ENCODE measurements at places on chromosomes 11 and 22.

DNA sequence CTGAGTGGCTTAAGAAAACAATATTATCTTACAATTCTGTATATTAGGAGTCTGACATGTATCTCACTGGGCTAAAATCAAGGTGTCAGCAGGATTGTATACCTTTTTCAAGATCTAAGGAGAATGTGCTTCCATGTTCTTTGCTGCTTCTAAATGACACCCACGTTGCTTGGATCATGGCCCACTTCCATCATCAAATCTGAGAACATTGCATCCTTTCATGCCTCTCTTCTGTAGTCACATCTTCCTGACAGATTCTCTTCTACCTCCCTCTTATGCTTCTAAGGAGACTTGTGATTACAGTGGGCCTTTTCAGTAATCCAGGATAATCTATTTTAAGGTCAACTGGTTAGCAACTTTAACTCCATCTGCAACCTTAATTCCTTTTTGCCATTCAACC lies 499.4 kb downstream of the FAM181B start:
- DNase-seq: no peak

- no peak for DNase-seq
Measured at GRCh38 chr11:61967924-61968757, 707 bp upstream of the FTH1 start.

- no peak for DNase-seq
Measured at GRCh38 chr22:40726514-40726913, 47.2 kb downstream of the MCHR1 start.

DNA sequence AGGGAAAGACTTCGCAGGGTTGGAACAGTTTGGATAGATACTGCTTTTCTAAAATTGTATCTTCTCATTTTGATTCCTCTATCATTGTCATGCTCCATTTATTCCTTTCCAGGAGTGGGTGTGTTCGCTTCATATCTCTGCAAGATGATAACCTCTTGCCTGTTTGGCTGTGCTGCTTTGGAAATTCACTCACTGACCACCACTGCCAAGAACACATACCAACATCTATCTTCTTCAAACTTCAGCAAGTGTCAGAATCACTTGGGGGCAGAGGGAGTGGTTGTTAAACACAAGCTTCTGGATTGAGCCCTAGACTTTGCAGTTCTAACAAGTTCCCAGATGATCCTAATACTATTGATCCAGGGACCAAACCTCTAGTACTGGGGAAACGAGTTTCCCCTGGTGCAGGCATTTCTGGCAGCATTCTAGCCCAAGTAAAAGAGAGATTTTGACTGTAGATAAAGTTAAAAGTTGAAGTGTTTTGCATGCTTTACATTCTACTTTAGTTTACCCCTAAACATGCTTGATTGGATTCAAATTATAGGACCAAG lies 11.5 kb upstream of the DKK3 start:
- DNase-seq: no peak

GRCh38 chr11:17897495-17897894 lies 115.4 kb downstream of the SERGEF start:
- DNase-seq: no peak

GRCh38 chr22:24989541-24989951 lies 37.0 kb downstream of the KIAA1671 start:
- no peak for DNase-seq

DNA sequence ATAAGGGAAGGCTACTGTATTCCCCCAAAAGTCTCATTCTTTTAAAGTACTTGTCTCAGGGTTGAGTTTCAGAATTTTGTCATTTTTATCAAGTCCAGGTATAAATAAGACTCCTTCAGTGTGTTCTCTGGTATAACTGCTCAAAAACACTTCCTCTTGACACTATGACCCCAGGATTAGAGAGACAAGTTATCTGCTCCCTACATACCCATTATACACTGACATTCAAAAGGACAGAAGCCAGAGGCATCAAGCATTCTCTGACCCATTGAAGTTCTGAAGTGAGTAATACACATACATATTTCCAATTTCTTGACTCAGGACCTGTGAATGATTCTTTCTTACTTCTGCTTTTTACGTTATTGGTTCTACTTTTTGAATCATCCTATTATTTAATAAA lies 447.8 kb upstream of the CNTN5 start:
- no peak for DNase-seq

DNA sequence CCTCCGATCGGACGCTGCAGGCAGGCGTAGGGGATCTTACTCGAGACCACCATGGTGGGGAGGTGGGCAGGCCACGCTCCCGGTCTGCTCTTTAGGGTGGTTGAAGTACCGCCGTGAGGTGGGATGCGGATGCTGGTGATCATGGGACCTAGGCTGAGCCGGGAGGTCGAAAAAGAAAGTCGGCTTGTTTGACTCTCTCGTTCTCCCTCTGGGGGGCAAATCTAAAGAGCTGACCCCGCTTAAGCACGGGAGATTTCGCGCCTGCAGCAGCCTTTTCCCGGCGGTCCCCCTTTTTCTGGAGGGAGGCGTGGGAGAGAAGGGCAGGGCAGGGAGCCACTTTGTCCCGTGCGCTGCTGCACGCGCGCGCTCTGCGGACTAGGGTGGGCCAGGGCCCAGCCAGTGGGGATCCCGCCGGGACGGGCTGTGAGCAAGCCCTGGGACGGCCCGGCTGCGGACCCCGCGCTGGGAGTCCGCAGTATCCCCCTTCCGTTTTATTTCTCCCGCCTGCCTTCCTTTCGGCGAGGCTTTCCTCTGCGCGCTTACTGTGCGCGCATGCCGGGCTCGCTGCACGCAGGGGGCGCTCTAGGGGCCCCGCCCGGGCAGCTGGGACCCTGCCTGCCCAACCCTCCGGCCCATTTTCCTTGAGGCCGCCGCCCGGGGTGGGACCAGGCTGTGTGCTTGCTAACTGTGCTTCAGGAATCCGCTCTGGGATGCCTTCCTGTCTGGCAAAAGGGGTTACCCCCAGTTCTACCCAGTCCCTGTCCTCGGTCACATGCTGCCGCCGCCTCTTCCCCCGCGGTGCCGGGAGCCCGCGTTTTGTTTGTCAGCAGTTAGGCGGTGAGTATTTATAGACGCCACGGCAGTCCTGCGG lies 81.0 kb downstream of the PRR5L start:
- DNase-seq: no peak

DNA sequence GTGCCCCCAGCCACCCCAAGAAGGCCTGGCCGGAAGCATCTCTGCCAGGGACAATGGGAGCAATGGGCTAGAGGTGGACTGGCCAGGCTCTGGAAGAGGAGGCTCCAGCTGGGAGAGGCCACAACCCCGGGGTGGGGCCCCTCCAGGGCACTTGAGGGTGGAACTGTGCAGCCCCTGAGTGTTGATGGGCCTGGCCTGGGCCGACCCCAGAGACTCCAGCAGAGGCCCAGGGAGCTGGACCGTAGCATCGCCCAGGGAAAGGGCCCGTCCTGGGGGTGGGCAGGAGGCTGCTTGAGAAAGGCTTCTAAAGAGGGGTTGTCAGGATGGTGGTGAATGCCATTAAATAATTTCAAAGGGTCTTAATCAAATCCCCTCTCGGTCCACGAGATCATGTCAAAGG lies 30.4 kb downstream of the CDKN1C start:
- no peak for DNase-seq

DNA sequence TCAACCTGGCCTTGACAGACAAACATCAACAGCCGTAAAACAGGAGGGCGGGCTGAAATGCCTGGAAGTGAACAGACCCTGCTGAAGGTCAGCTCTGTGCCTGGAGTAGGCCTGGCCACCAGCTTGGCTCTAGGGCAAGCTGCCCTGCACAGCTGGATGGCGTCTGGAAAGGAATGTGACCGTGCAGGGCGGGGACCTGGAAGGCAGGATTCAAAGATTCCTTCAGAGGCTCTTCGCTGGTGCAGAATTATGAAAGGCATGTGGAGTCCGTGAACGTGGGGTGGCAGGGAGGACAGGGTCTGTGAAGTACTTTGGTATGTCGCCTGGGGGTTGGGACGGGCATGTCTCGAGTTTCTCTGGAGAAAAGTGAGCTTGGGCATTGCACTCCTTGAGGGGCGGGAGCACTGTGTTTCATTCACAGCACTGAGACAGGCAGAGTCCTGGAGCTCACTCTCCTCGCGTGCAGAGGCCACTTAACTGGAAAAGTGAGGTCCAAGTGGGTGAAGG lies 1.5 kb downstream of the EHD1 start:
- peak; percentile 92 for DNase-seq

GRCh38 chr11:67498544-67498972 lies 6.6 kb downstream of the PITPNM1 start:
- DNase-seq: peak; percentile 93

DNA sequence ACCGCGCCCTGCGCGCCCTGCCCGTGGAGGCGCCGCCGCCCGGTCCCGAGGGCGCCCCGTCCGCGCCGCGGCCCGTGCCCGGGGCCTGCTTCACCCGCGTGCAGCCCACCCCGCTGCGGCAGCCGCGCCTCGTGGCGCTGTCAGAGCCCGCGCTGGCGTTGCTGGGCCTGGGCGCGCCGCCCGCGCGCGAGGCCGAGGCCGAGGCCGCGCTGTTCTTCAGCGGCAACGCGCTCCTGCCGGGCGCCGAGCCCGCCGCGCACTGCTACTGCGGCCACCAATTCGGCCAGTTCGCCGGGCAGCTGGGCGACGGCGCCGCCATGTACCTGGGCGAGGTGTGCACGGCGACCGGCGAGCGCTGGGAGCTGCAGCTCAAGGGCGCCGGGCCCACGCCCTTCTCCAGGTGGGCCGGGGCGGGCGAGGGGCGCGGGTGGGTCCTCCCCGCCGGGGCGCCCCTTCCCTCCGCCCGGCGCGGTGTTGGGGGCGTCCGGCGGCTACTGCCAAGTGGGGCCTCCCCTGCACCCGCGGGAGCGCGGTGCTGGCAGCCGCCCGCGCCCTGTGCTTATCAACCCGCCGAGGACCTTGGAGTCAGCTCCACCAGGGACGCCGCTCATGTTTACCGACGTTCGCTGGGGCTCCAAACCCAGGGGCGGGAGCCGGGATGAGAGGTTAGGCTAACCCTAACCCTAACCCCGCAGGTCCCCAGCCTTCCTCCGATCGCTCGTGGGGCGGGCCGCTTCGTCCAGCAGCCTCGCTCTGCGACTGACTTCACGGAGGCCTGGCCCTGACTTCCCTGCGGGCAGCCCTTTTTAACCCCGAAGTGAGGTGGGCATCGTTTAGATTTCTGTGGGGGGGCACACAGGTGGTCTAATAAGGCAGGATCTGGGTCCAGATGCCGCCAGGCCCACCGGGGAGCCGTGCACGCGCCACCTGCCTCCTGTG lies 649 bp downstream of the SELENOO start:
- DNase-seq: no peak

DNA sequence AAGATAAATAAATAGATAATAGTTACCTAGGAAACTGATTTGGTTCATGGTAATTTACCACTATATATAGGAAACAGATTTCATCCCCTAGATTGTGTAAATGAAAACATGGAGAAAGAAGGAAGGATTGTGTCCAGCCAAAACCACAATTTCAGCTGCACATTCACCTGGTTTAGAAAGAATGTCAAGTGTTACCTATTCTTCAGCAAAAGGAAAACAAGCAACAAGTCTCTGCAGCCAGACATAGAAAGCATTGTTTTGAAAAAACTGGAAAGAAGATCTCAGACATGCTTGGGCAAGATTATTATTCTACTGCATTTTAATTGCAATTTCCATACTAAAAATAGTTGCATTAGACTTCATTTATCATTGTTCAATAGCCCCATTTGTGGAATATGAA lies 8.8 kb upstream of the BMAL1 start:
- DNase-seq: no peak

- DNase-seq: no peak
Measured at GRCh38 chr11:55457641-55458040, 89.9 kb downstream of the OR4A15 start.

- no peak for DNase-seq
Measured at GRCh38 chr11:71242391-71242790, 10.0 kb downstream of the SHANK2 start.
